Thoracic aorta (tissue), 2 donors: ENCODE measurements at places on chromosomes 1 and 21.

- no peak for DNase-seq
These were observed 463.3 kb upstream of the BRINP3 start for GRCh38 chr1:190940951-190941350.

- DNase-seq: no peak
These were observed 2.8 kb downstream of the CBR1 start for GRCh38 chr21:36072453-36073162.

DNA sequence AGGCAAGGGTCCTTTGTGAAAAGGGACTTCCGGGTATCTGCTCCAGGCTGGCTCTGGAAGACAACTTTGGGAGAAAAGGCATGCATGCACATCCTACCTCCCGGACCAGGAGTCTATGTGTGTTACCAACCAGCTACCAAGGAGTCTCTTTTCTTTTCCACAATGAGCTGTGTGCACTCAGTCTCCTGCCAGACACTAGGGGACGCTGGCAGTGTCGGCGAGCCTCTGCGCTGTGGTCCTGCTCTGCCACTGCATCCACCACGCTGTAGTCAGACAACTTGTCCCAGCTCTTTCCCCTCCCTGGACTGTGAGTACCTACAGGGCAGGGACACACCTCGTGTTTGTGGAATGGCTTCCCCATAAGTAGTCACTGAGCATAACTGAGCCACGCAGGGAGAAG is 5.1 kb upstream of the SSR2 start:
- DNase-seq: no peak

DNA sequence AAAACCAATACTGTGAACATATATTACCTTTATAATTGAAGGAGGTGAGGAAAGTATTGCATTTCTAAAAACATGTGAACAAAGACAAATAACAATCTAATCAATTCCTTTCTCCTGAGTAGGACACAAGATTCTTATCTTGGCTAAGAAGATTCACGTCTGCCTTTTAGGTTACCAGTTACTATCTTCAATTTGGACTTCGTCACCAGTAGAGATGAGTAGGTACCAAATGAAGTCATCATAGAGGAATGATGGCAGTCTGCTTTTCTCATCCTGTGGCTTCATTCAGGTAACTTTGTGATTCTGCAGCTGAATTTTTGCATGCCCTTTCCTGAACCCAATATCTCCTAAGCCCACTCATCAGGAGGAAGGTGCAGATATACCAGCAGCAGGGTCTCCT is 32.4 kb downstream of the ASTN1 start:
- DNase-seq: no peak

- DNase-seq: no peak
These were observed 56.3 kb upstream of the CNN3 start for GRCh38 chr1:94983171-94983739.

- no peak for DNase-seq
These were observed 72.5 kb downstream of the GPR161 start for GRCh38 chr1:168064216-168064615.

GRCh38 chr1:80282536-80282935 is 1276.0 kb upstream of the ADGRL4 start:
- DNase-seq: no peak

GRCh38 chr1:6634371-6635052 is 9.8 kb downstream of the THAP3 start:
- no peak for DNase-seq

DNA sequence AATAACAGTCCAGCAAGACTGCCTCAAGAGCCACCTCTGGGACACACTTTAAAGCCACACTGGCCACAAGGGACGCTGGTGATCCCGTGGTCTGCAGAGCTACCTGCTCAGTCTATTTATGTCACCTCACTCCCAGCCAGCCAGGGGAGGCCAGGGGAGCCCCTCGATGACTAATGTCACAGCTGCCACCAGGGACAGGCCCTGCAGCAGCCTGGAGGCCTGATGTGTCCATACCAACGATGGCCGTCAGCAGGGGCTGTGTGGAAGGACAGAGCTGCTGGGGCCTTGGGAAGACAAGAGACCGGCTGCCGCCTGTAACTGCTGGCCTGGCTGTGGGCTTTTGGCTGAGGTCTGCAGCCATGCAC is 71.0 kb downstream of the SIK1 start:
- DNase-seq: no peak

- DNase-seq: no peak
These were observed 2.6 kb downstream of the PUM1 start for GRCh38 chr1:31062867-31063380.

- no peak for DNase-seq
These were observed 4.8 kb downstream of the CCDC24 start for GRCh38 chr1:43995984-43996732.

GRCh38 chr1:221437926-221438325 is 304.0 kb downstream of the DUSP10 start:
- no peak for DNase-seq

DNA sequence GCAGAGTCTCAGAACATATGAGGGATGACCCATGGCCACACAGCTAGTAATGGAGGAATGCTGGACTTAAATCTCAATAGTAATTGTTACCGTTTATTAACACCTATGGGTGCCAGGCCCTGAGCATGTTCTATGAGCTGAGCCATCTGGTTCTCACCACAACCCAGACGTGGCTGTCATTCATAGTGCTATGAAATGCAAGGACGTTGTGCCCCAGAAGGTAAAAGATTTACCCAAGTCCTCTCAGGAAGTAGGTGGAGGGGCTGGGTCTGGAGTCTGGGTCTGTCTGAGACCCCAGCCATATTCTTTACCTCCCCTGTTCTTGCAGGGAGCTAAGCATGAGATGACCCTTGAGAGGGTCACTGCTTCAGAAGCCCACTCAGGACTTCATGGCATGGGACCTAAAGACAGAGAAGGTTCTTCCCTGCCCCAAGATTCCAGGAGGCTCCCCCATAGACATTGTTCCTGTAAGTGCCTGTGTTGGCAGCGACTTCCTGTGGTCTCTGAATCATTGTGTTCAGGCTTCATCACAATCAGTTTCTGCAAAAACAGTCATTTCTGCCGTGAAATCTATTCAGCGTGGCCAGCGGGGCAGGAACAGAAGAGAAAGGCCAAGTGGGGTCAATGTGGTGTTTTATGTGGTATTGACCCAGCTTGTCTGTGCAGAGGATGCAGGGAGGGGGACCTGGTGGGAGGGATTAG is 475.4 kb downstream of the PTPRU start:
- no peak for DNase-seq

DNA sequence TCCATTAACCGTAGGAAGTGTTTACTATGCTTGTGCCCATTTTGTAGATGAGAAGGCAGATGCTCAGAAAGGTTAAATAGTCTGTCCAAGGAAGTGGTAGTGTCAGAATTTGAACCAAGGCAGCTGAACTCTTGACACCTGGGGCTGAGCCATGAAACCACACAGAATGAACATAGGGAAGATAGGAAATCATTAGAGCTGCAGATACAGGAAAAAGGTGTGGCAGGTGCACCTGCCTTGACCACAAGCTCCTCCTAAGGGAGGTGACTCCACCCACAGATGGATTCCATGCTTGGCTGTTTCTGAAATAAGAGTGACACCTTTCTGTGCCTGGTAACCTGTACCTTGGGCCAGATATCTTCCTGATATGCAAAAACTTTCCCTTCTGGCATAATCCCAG is 69.9 kb upstream of the IGSF21 start:
- DNase-seq: no peak

- no peak for DNase-seq
These were observed 120.8 kb upstream of the RRP15 start for GRCh38 chr1:218164111-218164929.

DNA sequence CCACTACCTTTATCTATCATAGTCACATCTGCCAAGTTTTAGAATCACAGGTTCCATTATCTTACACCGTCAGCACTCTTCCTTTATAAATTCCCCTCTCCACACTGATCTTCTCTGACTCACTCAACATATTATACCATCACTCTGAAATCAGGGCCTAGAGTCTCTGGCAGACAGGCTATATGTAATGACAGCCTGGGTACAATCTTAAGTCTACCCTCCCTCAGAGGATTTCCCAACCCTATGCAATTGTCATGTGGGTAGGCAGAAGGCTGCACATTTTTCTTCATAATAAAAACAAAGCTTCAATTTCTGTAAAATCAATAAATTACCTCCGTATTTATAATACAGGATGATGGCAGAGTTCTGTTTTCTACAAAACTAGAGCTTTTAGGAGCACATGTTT is 138.0 kb downstream of the RERE start:
- DNase-seq: no peak

GRCh38 chr1:230340526-230341161 is 85.5 kb downstream of the PGBD5 start:
- no peak for DNase-seq

DNA sequence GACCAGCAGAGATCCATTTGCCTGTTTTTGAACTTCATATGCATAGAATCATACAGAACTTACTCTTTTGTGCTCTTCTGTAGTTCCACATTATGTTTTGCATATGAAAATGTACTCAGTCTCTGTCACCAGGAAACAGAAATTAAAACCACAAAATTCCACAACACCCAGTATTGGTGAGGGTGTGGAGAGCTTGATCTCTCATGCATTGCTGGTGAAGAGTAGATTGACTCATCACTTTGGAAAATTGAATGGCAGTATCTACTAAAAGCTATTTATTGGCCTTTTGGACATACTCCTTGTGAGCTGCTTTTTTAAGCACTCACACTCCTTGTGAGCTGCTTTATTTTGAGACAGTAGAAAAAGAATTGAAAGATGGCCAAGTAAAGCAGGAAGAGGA is 43.3 kb downstream of the VTCN1 start:
- no peak for DNase-seq

DNA sequence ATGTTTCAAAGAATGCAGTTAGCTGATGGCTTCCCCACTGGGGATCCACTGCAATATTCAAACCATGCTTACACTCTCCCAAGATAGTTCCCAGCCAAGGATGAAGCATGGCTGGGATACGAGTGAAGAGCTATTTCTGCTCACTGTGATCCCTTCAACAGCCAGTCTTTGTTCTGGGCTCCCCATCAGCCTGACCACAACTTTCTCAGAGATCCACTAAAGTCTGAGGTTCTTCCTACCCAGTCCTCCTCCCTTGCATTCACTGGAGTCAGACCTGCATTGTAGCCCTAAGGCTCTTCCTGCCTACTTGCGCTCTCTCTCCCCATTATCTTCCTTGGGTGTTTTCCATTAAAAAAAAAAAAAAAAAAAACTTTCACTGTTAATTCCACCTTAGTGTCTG is 101.4 kb downstream of the TTLL7 start:
- no peak for DNase-seq

DNA sequence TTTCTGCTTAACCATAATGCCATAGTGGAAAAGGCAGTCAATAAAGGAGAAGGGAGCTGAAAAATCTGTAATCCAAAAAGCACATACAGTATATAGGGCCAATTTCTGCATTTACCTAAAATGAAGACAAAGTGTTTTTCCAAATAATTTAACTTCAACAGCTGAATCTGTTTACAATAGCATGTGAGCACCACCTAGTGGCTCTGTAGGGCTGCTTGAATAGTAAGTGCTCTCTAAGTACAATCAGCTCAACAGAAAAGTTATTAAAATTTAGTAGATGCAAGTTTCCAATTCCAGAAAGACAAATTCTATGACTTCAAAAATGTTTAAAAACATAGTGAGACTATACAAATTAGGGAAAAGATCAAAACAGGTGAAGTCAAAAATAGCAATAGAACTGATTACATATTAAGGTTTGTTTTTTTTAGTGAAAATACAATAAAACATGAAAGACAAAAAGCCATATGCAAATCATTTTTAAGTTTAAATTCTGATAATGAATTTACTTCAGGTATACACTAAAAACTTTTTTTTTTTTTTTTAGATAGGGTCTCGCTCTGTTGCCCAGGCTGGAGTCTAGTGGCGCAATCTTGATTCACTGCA is 220.0 kb downstream of the SETD4 start:
- DNase-seq: peak; percentile 17

GRCh38 chr1:109304226-109304920 is 2.4 kb downstream of the MYBPHL start:
- no peak for DNase-seq

GRCh38 chr1:203629016-203629506 is 2.4 kb downstream of the ATP2B4 start:
- DNase-seq: no peak

DNA sequence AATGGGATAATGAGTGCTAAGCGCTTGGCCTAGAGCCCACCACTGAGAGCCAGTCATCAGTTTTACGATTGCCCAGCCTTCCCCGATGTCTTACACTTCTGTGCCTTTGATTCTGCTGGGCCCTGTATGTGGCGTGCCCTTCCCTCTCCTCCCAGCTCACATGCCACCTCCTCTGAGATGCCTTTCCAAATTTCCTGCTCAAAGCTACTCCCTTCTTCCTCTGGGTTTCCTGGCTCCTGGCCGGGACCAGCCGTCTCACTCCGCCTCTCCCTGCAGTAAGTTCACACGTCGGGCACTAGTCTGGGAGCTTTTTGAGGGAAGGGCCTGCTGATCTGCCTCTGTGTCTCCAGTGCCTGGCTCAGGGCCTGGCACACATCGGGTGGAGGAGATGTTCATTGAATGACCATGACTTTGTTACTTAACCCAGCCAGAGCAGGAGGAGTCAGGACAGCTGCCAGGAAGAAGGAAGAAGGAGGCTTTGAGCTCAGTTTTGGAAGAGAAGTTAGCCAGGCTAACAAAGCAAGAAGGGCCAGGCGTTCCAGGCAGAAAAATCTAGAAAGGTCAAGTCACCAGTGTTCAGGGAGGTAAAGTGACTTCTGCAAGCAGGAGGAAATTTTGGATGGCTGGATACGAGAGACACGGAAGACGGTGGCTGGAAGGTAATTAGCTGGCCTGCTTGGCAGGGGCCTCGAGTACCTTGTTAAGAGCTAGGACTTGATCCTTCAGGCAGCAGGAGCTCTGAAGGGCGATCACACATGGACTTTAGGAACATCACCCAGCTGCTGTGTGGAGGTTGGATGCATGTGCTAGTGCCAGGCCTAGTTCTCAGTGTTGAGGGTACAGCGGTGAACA is 63.6 kb downstream of the EPHB2 start:
- peak; percentile 60 for DNase-seq

GRCh38 chr1:182684116-182684828 is at the start of gene RGS8:
TSS of gene RGS8 (minus strand) at chr1:182684587. CDS start at chr1:182669649, 14,938 bp downstream.
- DNase-seq: no peak

GRCh38 chr1:153513023-153513422 is 22.8 kb downstream of the S100A6 start:
- DNase-seq: no peak

DNA sequence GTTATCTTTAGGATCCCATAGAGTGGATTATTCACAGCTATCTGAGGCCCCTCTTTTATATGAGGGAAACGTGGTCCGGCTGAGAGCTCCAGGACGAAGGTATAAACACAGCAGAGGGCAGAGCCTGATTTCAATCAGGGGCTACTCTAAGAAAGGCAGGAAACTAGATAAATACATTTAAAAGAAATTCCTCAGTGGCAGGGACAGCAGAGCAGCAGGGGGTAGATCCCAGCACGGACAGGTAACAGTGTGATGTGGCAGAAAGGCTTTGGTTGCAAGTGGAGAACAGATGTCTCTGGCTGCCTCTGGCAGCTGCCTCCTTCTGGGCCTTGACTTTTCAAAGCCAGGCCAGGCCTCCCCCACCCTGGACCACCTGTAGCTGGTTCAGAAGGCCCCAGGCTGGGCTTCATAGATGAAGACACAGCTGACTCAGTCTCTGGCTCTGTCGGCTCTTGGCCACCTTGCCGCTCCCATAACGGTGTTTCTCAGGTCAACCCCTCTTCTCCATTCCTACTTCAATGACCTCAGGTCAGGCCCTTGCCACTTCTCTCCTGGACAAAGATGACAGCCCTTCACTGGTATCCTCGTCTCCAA is 43.8 kb downstream of the FAM78B start:
- no peak for DNase-seq
